ENCODE measurements at places on chromosomes 6 and 20.

GRCh38 chr6:42339991-42340401, 111.7 kb downstream of the TRERF1 start:
- no peak for DNase-seq

GRCh38 chr6:124008000-124008987, 204.6 kb downstream of the NKAIN2 start:
- DNase-seq, result no peak

DNA sequence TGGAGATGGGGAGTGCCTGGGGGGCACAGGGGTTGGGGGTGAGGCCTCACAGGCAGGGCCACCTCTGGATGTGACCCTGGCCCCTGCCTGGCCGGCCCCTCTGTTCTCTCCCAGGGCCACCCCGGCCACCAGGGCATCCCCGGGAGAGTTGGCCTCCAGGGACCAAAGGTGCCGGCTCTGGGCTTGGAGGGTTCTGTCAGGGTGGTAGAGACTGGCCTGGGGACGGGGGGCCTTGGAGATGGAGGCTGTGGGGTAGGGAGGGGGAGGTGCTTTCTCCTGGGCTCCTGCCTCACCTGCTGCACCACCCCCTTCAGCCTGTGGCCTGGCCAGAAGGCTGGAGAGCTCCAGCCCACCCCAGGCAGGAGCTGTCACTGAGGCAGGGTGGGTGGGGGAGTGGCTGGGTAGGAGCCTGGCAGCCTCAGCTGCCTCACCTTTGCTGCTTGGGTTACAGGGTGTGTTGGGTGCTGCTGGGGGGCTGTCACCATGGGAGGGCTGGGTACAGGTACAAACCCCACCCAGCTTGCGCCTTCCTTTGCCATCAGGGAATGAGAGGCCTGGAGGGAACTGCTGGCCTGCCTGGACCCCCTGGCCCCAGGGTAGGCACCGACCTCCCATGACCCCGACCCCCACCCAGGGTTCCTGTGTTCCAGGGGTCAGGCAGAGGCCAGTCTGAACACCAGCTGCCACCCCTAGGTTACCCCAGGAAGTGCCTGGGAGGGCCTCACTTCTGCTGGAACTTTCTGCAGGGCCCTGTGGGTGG, 32.7 kb downstream of the COL20A1 start:
- DNase-seq, result no peak

GRCh38 chr20:56860413-56860812, 231.3 kb downstream of the TFAP2C start:
- DNase-seq, result no peak

DNA sequence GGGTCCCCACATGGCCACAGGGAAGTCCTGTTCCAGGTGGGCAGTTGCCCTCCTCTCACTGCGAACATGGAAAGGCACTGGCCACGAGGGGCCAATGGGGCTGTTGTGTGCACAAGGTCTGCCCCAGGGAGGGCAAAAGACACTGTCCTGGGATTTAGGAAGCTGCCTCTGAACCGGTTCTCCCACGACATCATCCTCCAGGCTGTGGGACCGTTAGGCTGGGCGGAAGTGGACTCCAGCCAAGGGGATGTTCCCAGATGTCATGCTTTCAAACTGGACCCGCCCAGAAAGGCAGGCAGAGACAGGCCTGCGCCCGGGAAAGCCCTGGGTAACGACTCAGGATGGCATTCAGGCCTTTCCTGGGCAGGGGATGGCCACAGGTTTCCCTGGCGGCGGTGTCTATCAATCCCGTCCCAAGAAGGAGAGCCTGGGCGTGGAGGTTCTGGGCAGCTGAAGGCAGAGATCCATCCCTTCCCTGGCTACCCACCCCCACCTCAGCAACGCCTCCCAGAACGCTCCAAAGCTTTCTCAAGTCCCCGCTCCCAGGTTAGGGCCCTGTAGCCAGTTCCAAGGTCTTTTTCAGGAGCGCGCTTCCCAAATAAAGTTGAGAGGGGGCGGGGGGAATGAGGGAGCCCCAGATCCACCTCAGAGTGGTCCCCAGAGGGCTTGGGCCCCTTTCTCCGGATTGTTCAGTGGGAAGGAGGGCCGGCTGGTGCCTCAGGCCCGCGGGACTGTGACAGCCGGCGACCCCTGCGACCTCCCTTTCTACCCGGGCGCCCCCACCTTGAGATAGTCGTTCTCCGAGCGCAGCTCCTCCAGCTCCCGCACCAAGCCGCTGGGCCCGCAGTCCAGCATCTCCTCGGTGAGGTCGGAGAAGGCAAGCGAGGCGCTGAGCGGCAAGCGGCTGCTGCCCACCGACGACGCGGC, 13.8 kb upstream of the TLDC2 start:
- DNase-seq, result no peak

- DNase-seq, result no peak
Measured at GRCh38 chr6:28368522-28368921, 18.8 kb downstream of the ZKSCAN3 start.

GRCh38 chr6:108768792-108769524, 79.3 kb upstream of the ARMC2 start:
- DNase-seq, result no peak

DNA sequence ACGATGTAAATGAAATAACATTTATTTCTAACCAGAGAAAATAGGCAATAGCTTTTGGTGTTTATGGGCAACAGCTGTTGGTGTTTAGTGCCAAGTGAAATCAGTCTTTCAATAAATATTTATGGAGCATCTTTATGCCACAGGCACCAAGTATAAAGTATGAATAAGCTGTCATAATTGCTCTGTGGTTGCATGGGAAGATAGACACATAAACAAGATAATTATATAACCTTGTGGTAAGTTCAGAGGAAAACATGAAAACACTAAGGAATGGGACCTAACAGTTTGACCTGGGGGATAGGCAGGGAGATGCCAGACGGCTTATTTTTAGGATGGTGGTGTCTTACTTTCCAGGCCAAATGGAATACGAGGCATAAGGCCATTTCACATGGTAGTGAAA, 110.9 kb downstream of the GFRAL start:
- no peak for DNase-seq
